Stimulated activated CD8-positive, alpha-beta memory T cell treated with anti-CD3 and anti-CD28 coated beads, Interleukin-15, amount 100 ng/mL, for 4 hours (primary cell): ENCODE measurements at places on chromosomes 16 and 17.

GRCh38 chr16:88957887-88958577 is 19.0 kb downstream of the CBFA2T3 start:
- no peak for DNase-seq

GRCh38 chr16:2036200-2036966 is 9.7 kb downstream of the NHERF2 start:
- no peak for DNase-seq

DNA sequence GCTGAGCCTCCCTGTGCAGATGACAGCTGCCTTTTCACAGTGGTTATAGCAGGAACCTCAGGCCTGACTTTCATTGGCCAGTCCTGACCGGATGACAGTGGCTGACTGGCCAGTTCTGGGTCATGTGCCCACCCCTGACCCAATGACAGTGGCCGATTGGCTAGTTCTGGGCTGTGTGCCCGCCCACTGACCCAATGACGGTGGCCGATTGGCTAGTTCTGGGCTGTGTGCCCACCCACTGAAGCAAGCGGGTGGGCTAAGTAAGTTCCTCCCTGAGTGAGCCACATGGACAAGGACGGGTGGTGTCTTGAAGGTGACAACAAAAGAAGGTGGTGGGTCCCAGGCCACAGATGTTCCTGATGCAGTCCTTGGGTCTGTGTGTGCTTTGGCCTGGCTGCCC is 9.5 kb downstream of the DEF8 start:
- no peak for DNase-seq

- no peak for DNase-seq
These were observed 27.5 kb downstream of the KCNJ16 start for GRCh38 chr17:70102531-70102930.

GRCh38 chr17:63961355-63962212 is 11.1 kb downstream of the SCN4A start:
- no peak for DNase-seq

DNA sequence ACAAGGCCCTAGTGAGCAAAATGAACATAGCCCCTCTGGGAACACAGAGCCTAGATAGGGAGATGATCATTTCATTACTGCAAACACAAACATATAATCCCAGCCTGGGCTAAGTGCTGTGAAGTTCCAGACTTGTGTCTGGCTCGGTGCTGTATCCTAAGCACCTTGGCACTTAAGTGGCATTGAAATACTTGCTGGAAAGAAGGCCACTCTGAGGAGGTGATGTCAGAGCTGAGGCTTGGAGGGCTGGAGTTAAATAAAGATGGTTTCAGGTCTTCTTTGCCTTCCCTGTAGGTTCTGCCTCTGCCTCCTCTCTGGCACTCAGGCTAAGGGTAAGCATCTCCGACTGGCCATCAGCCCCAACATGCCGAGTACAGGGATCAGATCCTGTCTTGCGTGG is 2.4 kb upstream of the CACNA1G start:
- DNase-seq: no peak

DNA sequence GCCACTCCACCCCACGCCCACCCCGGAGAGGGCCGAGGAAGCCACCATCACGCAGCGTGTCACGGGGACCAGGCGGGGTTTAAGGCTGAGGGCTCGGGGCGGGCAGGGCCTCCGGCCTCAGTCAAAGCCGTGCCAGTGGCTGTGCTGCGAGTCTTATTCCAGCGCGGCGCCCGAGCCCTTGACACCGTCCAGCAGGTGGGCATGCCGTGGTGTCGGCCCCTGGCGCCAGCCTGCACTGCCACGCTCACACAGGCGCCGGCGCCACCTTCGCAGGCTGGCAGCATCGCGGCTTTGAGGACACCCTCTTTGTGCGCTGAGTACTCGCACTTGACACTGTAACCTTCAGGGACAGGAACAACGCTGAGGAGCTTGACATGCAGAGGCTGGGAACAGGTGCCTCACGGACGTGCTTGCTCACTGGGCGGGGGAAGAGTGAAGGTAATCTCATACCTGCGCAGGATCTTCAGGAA is 34.0 kb upstream of the ZNF629 start:
- DNase-seq: no peak

DNA sequence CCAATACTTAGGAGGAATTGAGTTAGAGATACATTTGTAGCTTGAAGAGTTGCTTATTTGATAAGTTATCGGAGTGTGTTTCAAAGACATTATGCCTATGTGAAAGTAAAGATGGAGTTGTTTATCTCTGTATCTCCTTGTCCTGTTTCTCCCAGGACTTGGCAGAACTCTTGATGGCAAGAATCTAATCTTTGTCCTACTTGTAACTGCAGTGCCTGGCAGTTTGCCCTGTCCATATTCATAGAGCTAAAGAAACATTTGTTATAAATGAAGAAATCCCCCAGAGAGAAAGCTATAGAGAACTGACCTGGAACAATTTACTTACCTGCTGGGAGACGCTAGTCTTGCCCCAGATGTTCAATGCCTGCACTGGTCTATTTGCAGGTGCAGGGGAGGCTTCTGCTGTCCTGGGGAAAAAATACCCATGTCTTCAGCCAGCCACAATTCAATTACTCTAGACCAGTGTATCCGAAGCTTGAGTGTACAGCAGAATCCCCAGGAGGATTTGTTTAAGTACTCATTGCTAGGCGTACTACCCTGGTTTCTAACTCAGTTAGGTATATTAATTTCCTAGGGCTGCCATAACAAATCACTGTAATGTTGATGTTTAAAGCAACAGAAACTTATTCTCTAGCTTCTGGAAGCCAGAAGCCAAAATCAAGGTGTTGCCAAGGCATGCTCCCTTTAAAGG is 410.0 kb upstream of the HSBP1 start:
- no peak for DNase-seq
